ENCODE measurements at places on chromosomes 16 and 17.

- no peak for DNase-seq
Observed at GRCh38 chr17:78421084-78421533, 42.7 kb downstream of the PGS1 start.

DNA sequence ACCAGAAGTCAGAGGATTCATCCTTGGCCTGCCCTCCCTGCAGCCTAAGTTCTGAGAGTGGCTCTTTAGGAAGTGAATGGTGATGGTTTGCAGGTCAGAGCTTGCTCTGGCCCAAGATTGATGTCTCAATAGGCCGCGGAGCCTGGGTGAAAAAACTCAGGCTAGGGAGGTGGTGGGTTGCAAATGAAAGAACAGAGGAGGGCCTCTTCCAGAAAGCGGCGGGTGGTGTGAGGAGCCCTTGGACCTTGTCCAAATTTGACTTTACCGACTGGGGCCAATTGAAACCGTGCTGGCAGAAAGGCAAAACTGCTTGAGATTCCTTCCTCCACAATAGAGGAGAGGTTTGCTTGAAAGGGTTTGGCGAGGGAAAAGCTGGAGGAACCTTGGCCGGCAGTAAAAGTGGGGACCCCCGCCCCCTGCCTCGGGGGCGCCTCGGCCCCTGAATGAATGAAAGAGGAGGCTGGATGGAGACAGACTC, 331.3 kb downstream of the SEC14L1 start:
- peak; percentile 50 for DNase-seq

DNA sequence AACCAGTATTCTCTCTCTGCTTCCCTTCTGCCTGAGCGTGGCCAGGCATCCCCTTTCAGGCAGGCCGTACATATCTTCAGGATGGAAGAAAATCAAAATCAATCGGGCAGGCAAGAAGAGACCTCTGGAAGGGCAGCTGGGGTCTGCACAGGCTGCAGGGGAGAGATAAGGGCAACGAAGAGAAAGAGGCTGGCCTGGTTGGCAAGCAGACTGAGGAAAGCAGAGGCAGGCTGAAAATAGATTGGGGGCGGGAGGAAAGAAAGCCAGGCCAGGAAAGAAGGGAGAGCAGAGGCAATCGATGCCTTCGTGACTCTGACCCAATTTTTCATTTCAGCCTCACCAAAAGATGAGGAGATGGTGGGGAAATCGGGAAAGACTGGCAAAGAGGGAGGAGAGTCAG, 18.1 kb downstream of the PIPOX start:
- no peak for DNase-seq

GRCh38 chr17:61401389-61402072, 1.9 kb downstream of the TBX2 start:
- DNase-seq = no peak

DNA sequence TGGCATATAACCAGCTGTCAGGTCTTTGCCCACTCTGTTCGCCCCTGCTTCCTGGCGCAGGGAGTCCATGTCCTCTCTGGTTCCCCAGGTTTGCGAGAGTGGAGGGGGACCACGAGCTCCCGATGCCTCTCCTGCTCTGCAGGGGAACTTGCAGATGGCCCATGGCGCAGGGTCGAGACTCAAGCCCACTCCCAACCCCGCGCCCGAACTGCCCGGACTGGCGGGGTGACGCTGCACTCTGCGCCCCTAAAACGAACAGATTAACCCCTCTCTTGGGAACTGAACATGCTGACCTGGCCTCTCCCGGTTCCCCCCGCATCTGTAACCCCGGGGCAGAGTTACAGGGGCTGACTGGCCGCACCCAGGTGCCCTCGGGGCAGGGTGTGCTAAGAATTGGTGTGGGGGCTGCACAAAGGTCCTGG, 681 bp upstream of the PLA2G15 start:
- no peak for DNase-seq

DNA sequence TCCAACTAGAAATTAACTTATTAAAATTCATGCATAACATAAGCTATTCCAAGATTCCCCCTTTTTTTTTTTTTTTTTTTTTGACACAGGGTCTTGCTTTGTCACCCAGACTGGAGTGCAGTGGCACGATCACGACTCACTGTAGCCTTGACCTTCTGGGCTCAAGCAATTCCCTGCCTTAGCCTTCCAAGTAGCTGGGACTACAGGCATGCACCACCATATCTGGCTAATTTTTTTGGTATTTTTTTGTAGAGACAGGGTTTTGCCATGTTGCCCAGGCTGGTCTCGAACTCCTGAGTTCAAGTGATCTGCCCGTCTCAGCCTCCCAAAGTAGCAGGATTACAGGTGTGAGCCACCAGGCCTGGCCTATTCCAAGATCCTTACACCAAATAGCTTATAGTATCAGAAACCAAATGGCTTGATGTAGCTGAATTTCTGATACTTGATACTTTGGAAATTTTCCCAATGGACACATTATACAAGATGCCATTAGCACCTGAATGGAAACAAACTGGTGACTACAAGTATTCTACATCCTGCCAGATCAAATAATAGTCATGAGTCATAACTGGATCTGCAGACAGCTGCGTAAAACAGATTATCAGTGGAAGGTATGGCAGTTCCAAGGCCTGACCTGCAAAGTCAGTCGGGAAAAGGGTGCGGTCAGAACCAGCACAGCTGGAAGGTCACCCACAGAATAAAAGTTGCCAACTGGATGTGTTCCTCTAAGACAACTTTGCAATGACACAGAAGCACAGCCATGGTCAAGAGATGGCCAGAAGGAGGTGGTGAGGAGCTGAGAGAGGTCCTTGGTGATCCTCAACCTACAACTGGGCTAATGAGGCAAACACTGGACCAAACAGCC, 14.5 kb downstream of the TUBG1 start:
- peak; percentile 14 for DNase-seq

- DNase-seq = no peak
Observed at GRCh38 chr17:49353607-49354006, 8.4 kb downstream of the ZNF652 start.

- DNase-seq = no peak
Observed at GRCh38 chr16:53159781-53160436, 105.1 kb downstream of the CHD9 start.

- DNase-seq = no peak
Observed at GRCh38 chr16:85913688-85914422, 14.9 kb downstream of the IRF8 start.

- peak; percentile 27 for DNase-seq
Observed at GRCh38 chr16:82181461-82182185, 11.6 kb upstream of the MPHOSPH6 start.

- DNase-seq = no peak
Observed at GRCh38 chr17:2689411-2690164, 22.0 kb downstream of the CLUH start.

DNA sequence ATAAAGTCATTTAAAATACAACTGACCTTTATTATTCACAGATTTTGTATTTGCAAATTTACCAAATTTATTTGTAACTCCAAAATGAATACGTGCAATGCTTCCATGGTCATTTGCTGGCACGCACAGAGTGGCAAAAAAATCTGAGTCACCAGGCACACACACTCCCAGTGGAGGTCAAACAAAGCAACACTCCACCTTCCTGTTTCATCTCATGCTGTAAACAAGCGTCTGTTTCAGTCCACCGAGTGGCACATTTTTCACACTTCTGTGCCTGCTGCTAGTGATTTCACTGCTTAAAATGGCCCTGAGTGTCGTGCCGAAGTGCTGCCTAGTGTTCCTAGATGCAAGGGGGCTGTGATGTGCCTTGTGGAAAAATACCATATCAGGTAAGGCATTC, 17.8 kb upstream of the ITGAE start:
- DNase-seq = no peak

DNA sequence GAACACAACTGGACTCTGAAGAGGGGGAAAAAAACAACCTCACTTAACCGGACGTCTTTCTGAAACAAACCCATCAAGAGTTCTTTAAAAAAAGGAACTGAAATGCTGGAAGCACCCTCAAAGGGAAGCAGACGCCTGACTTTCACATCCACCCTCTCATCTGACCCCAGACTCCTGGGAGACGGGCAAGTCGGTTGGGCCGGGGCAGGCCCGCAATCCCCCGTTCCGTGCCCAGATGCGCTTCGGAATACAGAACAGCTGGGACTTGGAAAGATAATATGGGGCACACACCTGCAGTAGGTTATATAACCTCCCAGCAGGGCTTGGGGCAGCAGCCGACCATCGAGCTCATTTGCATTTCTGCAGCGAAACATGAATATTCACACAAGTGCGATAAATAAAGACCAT, 3.7 kb downstream of the ARHGAP27 start:
- peak; percentile 26 for DNase-seq

DNA sequence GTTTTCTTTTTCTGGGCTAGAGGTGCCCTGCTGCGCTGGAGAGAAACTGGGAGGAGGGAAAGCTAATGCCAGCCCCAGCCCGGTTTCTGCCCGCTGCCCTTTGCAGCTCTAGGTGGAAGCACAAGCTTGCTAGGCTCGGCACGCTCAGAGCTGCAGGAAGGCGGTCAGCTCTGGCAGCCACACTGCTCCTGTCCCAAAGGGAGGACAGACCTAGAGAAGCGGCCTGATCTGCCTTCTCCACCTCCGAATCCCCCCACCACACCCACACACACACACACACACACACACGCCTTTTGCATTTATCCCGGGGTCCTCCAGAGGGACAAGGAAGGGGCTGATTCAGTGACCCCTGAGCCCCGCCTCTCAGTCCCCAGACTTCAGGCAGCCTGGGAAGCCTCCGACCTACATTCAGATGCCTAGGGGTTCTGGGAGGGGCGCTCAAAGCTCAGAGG, 418.1 kb downstream of the SOX9 start:
- DNase-seq = no peak

DNA sequence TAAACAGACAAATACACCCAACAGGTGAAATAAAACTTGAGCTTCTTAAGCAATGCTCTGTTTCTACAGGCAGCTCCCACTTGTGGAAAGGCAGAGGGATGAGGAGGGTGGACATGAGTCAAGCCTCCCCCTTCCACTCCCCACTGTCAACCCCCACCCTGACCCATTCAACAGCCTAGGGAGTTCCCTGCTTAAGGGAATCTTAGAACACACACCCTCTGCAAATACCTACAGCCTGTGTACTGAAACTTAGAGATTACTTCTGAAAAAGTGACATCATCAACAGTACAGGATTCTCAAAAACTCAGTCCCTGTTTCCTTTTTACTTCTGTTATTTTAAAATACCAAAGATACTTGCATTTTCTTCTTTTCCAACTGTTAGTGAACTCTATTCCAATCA, 345.4 kb downstream of the SOX9 start:
- no peak for DNase-seq

GRCh38 chr16:8005096-8005860, 585.0 kb downstream of the TMEM114 start:
- DNase-seq = no peak

DNA sequence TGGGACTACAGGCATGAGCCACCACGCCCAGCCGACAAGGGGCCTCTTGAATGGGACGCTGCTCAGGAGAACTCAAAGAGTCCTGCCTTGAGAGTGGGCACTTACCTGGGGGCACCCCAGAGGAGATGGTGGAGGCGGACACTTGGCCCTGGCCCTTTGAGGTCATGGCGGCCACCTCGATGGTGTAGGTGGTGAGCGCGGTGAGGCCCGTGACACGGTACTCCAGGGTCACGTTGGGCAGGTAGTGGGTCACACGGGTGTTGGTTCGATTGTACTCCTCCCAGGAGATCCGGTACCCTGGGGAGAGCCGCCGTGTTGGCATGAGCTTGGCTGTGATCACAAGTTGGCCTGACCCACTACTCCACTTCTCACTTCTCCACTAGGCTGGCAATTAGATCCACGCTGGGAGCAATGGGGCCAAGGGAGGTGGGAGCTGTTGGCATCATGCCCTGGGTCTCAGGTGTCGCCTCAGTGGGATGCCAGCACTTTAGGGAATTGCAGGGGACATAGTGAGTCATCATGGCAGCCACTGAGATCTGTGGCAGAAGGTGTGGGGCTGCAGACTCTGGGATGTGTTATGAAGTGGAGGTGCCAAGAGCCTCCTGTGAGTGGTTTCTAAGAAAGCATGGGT, 89.2 kb upstream of the CDC42EP4 start:
- no peak for DNase-seq

DNA sequence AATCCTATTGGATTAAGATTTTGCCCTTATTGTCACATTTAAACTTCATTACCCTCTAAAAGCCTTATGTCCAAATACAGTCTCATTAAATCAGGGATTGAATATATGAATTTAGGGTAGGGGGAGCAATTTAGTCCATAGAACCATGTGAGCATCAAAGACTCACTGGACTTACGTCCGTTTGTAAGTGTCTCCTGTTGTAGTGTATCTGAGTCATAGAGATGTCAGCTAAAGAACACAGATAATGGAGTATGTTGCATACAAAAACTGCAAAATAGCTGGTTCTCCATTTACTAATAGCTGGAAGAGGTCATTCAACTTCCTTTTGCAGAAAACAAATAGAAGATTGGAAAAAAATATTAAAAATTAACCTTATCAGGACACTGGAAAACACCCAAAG, 599.1 kb upstream of the SOX9 start:
- no peak for DNase-seq

DNA sequence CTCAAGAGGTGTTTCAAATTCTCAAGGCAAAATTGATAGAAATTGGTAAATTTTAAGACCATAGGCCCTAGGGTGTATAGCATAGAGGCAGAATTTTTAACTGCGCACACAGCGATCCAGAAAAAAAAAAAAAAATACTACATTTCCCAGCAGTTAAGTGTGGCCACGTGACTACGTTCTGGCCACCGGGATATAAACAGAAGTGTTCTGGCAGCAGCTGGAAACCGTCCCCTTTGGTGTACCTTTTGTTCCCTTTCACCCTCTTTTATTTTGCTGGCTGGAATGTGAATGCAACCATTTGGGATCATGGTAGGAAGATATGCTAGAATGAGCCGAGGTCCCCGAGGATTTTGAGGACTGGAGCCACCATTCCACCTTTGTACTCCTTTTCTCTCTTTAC, 52.7 kb upstream of the AKAP1 start:
- DNase-seq = no peak

DNA sequence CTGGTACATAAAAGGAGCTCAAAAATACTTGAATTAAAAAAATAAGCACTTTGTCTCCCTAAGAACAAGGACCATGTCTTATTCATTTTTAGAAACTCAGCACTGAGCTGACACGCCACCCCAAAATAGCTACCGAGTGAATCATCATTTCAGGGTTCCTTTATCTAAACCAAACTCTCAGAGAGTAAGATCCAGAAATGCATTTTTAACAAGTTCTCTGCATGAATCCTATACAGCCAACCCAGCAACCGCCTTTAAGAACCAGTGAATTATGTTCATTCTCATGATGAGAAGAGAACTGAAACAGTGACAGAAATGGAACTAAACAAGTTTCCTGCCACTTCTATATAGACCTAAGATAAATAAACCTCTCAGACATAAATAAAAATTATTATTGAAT, 8.7 kb downstream of the C16orf87 start:
- no peak for DNase-seq

DNA sequence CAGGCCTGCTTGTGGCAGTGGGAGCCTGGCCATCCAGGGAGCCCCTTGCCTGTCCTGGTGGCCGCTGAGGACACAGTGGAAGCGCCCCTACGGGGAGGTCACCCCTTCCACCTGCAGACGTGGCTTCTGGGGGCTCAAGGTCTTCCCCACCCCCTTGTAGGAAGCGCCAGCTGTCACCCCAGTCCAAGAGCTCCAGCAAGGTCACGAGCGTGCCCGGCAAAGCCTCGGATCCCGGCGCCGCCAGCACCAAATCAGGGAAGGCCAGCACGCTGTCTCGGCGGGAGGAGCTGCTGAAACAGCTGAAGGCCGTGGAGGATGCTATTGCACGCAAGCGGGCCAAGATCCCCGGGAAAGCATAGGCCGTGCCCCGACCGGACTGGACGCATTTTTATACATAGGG, 7.4 kb upstream of the IL17C start:
- no peak for DNase-seq

- DNase-seq = no peak
Observed at GRCh38 chr16:900211-900610, 70.6 kb downstream of the LMF1 start.

Measured in DMS 273 treated with DMSO at 0.1 percent for 48 hours (cell line).